Stimulated activated CD8-positive, alpha-beta memory T cell treated with anti-CD3 and anti-CD28 coated beads, Interleukin-7, amount 100 ng/mL, for 1 hour (primary cell): ENCODE measurements at places on chromosomes 3 and 15.

DNA sequence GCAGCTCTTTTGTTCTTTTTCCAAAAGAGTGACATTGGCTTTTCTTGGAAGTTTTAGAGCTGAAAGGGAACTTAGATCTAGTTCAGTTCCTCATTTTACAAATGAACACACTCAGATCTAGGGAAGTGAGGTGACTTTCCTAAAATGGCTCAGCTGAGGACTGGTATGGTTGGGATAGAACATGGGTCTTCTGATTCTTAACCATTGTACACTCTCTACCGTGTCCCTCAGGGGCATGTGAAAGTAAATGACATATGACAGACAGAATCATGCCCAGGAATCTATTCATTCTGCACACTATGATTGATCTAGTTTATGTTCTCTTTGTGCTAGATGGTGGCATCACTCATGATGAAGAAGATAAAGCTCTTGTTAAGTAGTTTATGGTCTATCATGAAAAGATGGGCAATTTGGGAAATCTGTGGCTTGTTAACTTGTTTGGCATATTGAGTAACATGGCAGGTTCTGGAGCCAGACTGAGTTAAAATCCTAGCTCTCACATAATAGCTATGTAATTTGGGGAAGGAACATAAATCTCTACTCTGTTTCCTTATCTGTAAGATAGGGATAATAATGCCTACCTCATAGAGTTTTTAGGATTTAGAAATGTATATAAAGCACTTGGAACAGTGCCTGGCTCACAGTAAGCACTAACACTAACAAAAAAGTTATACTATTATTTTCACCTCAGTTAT lies 30.9 kb downstream of the UBE2E1 start:
- DNase-seq: no peak

DNA sequence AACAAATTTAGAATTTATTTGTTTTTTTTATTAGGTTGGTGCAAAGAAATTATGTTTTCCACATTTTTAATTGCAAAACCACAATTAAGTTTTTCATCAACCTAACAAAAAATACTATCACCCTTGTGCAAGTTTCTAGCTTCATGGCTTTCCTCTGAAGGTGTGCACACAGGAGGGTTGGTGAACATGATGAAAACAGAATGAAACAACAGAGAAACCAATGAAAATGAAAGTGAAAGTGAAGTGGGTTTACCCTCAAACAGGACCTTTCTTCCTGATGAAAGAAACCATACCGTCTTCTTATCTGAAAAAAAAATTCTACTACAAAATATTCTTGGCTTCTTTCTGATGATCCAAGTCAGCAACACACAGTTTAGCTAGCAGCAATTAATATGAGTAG lies 71.9 kb upstream of the FEZF2 start:
- no peak for DNase-seq

GRCh38 chr3:23277688-23278087 lies 74.6 kb downstream of the UBE2E2 start:
- DNase-seq: no peak

- DNase-seq: no peak
Observed at GRCh38 chr15:27990521-27991515, 108.3 kb downstream of the OCA2 start.
